ENCODE measurements at places on chromosomes 1 and 21.

DNA sequence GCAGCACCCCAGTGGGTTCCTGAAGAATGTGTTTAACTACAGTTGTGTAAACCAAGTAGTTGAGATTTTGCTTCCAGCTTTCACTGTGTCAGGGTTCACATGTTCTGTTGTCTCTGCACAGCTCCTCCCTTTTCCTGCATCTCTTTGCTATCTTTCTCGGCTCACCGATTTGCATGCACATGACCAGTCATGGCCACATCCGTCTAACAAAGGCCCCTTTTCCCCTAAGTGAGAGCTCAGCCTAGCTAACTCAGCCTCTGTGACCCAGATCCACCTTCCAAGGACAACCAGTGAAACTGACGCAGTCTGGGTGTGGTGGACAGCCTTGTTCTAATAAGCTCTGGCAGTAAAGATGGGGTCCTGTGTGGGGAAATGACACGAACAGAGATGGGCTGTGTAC is 101.1 kb downstream of the ZP4 start:
- no peaks in the 10 kb centered on the region for H3K27me3 ChIP-seq
- no peaks in the 10 kb centered on the region for H3K4me1 ChIP-seq
- H3K4me3 ChIP-seq, result no peak overlapping the region
- no peaks in the 10 kb centered on the region for H3K36me3 ChIP-seq
- H3K27ac ChIP-seq, result no peak overlapping the region
- no peak for DNase-seq

GRCh38 chr1:46062651-46063319 is 69.6 kb downstream of the PIK3R3 start:
- no peaks in the 10 kb centered on the region for H3K4me1 ChIP-seq
- no peak overlapping the region for H3K27ac ChIP-seq
- H3K36me3 ChIP-seq, result no peaks in the 10 kb centered on the region

DNA sequence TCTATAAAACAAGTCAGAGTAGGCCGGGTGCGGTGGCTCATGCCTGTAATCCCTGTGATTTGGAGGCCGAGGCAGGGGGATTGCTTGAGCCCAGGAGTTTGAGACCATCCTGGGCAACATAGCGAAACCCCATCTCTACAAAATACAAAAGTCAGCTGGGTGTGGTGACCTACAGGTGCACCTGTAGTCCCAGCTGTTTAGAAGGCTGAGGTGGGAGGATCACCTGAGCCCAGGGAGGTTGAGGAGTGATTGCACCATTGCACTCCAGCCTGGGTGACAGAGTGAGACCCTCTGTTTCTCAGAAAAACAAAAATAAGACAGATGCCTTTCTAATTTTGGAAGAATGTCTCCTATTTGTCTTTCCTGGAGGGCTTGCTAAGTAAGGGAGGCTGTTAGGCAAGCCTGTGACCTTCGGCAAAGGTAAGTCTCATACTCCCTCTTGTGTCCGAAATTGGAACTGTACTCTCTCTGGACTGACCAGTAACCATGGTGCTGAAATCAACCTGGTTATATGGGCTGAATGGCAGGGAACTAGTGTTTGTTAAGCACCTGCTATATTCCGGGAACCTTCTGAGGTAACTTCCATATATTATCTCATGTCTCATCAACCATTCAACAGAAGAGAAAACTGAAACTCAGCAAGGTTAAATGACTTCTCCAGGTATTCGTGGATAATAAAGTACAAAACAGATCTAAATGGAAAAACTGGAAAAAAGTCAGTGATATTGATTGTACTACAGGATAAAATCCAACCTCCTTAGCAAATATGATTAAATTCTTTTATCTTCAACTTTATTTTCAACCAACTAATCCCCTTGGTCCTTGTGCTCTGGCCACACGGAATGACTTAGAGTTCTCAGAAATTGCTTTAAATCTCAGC is 11.8 kb upstream of the RAB3B start:
- peak; percentile 94 for DNase-seq
- H3K36me3 ChIP-seq, result no peaks in the 10 kb centered on the region
- H3K4me1 ChIP-seq, result peaks cover 6% of the 10 kb centered on the region

- no peaks in the 10 kb centered on the region for H3K27me3 ChIP-seq
- H3K4me3 ChIP-seq, result no peak overlapping the region
- H3K36me3 ChIP-seq, result no peaks in the 10 kb centered on the region
- peaks cover 2% of the 10 kb centered on the region for H3K4me1 ChIP-seq
These were observed 1.9 kb upstream of the TSNAX start for GRCh38 chr1:231526536-231526935.

- H3K27me3 ChIP-seq, result no peaks in the 10 kb centered on the region
- no peak overlapping the region for H3K27ac ChIP-seq
- no peaks in the 10 kb centered on the region for H3K4me1 ChIP-seq
- peak; percentile 59 for DNase-seq
- H3K36me3 ChIP-seq, result no peaks in the 10 kb centered on the region
- no peak overlapping the region for H3K4me3 ChIP-seq
These were observed 495.6 kb upstream of the NEGR1 start for GRCh38 chr1:72777918-72778317.

DNA sequence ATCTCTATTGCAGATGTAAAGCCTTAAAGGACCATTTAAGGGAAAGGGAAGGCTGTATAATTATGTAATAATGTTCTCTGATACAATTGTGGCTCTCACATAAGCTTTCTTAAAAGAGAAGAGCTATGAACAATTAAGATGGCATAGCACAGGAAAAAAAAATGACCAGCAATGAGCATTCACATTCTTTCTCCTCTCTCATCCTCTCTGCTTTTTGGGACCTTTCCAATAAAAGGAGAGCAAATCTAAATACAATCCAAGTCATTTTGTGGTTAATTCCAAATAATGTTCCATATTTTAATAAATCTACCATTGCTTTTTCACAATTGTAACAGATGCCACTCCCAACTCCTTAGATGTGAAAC is 23.5 kb downstream of the SMYD3 start:
- no peak overlapping the region for H3K4me3 ChIP-seq
- H3K27ac ChIP-seq, result no peak overlapping the region
- H3K36me3 ChIP-seq, result no peaks in the 10 kb centered on the region

DNA sequence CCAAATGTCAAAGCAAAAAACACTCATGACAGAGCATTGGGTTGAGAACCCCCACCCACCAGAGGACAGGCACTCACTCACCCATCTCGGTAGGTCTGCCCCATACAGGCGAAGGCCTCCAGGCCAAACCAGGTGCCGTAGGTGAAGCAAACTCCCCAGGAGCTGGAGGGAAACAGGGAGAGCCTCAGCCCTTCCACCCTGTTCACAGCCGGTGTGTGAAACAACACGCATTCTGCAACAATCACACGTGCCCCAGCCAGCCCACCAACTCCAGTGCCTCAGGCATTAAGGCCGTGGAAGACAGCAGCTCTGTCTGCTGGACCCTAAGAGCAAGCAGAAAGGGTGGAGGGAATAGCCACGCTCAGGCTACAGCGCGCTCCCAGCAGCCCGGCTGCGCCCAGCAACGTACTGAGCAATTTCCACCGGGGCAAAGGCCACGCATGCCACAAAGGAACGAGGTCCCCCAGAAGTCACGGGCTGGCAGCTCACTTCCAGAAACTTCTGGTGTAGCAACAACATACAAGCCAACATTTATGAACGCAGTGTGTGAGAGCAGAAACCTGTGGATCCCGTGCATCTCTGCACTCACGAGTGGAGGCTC is 11.4 kb upstream of the SPATC1L start:
- H3K36me3 ChIP-seq, result peaks cover 26% of the 10 kb centered on the region
- no peak overlapping the region for H3K27ac ChIP-seq
- no peak overlapping the region for H3K4me3 ChIP-seq
- H3K4me1 ChIP-seq, result no peaks in the 10 kb centered on the region
- H3K27me3 ChIP-seq, result no peaks in the 10 kb centered on the region
- DNase-seq, result no peak
